ENCODE measurements at places on chromosomes 2 and 18.

- DNase-seq, result no peak
Measured at GRCh38 chr2:2633017-2633416, 301.9 kb upstream of the MYT1L start.

DNA sequence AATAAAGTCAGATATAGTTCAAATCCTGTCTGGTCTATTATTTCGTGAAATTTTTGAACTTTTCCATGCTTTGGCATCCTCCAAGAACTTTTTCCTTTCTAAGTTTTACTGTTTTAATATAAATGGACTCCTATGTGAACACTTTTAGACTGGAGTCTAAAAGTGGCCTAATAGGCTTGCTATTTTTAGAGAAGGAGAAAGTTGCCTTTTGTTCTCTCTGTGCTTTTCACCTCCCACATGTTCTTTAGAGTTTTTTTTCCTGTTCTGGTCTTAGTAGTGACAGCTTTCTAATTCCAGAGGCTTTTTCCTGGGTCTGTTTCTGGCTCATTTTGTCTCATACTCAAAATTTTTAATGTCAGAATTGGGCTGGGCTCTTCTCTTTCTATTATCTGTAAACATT lies 72.2 kb downstream of the ADAM23 start:
- DNase-seq, result no peak

DNA sequence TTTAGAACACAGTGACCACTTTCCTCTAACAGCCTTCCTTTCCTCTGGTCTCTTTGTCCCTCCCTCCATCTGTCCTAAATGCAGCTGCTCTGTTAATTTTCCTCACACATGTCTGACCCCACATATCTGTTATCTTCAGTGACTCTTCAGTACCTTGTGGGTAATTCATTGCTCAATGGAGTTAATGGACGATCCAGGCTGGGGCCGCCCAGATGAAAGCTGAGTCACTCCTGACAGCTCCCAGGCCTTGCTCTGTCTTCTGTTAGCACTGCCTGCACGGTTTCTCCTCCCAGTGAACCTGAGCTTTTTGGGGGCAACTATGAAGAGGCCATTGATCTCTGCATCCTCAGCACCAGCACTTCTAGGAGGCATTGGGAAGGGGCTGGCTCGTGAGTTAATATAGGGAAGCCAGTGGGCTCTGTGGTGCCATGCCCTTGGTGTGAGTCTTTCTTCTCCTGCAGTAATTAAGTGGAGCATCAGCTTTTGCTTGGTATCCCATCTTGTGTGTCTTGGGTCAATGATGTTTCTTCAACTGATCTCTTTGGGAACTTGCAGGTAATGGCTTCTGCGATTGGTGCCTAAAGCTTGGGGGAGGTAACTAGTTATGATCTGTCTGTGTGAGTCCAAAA lies 67.3 kb downstream of the SNORC start:
- no peak for DNase-seq

- no peak for DNase-seq
Measured at GRCh38 chr18:31190919-31191318, 28.3 kb upstream of the DSC1 start.

GRCh38 chr2:18046558-18047212 lies 168.2 kb downstream of the KCNS3 start:
- no peak for DNase-seq

GRCh38 chr18:61782545-61782944 lies 110.3 kb downstream of the RNF152 start:
- DNase-seq, result no peak

DNA sequence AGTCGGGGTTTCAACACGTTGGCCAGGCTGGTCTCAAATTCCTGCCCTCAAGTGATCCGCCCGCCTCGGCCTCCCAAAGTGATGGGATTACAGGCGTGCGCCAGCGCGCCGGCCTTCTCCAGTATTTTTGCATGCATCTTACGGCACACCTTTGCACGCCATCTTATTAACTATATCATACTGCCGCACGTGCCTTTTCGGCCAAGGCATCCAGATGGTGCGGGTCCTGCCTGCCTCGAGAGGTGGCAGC lies 765 bp upstream of the ING5 start:
- DNase-seq, result no peak

DNA sequence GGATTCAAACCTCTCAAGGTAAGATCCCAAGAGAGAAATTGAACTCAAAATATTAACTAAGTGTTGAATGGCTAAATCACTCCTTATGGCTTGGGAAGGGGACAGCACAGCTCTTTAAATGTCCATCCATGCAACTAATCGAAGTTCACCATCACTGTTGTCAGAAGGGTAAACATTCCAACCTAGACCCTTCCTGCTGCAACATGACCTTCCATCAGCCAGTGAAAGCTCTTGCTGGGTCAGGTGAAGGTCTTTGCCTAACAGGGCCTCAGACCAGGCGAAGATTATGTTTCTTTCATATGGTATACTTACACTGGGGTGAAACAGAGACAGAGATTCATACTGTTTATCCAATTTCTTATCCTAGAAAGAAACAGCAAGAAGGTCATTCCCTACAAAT lies 16.4 kb downstream of the IAH1 start:
- DNase-seq, result no peak

DNA sequence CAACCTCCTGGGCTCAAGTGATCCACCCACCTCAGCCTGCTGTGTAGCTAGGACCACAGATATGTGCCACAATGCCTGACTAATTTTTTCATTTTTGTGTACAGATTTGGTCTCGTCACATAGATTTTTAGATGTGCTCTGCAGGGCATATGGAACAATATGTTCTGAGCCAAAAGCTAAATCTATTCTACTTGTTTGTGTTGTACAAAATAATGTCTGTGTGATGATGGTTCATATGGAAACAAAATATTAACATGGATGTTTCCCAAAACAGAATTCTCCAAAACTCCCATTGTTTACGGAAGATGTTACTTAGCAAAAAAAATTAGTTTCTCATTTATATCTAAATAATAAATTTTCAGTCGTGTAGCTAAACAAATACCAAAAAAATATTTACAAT lies 12.6 kb upstream of the KLHL23 start:
- DNase-seq, result no peak

DNA sequence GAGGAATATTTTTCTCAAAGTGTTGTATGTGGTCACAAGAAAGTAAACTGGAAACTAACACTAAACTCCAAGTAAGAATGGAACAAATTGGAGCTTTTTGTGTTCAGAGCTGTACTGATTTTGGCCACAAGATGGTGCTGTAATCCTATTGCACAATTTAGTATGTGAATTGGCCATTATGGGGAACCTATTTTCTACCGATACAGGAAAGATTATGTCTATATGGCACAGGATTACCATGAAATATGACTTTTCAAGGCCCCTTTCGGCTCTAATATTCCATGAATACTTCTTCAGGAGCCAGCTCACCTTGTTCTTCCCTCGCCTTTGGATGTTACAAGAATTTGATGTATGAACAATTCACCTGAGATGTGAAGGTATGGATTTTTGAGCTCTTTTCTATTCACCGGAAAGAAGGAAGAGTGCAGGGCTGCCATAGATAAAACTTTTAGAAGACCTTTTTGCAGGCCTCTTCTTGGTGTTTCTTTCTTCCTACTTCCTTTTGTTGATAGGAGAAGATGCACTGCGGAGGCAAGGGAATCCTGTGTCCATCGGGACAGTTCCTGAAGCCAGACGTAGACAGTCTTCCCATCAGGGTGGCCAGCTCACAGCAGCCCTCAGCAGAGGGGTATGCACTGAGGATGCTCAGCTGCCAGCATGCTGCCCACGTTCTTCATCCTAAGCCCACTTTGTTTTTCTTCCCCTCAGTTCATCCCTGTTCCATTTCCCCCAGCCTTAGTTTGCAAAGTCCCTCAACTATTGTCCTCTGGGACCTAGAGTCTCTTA lies 13.3 kb downstream of the MRPL44 start:
- peak; percentile 14 for DNase-seq

DNA sequence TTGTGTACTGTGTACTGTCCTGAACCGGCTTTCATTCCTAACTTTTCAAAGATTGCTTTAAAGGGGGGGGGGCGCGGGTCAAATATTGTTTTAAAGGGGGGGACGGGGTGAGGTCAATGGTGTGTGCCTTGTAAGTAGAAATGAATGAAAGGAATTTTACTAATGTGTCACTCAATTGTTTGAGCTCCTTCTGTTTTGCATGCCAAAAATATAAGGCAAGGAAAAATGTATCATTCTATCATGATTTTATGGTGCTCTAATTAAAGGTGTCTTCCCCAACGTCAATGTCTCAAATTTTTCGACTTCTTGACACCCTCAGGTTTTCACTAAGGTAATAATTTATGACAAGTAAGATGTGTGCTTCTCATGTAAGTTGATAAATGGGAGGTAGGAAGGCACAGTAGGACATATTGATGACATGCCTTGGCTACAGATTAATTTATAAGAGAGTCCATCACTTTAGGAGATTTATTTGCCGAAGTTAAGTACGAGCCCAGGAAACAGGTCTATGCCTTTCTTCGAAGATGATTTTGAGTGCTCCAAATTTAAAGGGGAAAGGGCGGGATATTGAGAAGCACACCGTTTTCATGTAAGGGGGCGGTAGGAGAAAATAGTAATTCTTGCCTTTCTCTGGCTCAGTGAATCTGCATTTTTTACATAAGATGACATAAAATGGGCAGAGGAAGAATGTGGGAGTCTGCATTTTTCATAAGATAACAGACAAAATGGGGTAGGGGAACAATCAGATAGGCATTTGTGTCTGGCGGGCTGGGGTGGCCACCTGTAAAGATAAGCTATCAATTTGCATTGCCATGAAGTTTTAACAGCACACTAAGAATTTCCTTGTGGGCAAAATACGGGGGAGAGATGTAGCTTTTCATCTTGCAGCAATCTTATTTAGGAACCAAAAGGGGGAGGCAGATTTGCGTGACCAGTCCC lies 1.2 kb upstream of the TRAPPC8 start:
- DNase-seq, result no peak

- DNase-seq, result no peak
Measured at GRCh38 chr2:194661431-194661830, 995.6 kb upstream of the SLC39A10 start.

GRCh38 chr2:43473767-43474166 lies 122.1 kb downstream of the THADA start:
- no peak for DNase-seq

DNA sequence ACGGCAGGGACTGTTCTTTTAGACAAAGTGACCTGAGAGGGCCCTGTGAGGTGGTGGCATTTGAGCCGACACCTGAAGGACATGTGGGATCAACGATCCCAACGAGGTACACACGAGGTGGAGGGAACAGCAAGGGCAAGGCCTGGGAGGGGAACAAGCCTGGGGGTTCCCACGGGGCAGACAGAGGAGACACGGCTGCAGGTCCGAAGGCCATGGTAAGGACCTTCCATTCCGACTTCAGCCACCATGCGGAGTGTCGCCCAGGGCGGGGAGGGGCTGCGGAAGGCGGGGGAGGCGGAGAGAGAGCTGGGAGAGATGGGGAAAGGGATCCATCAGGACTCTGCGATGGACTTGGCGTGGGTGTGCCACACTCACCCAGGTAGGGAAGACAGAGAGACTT lies 151.8 kb downstream of the HDAC4 start:
- no peak for DNase-seq

DNA sequence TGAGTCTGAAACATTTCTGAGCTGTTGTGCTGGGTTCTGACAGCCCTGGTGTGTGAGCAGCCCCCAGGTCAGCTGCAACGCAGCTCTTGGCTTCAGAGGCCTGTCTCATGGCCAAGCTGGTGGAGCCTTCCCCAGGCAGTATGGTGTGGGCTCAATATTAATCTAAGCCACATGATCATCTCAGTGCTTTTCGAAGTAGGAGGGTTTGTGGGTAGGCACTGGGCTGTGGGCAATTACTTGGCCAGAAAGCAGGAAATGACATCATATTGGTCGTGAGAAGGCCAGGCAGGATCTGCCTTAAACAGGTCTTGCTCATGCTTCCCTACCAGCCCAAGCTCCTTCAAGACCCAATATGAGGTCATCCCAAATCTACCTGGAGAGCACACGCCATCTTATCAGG lies 26.9 kb downstream of the LOXHD1 start:
- DNase-seq, result no peak

- no peak for DNase-seq
Measured at GRCh38 chr18:58284699-58285448, 240.8 kb downstream of the NEDD4L start.

GRCh38 chr2:235642446-235643098 lies 148.7 kb downstream of the AGAP1 start:
- no peak for DNase-seq

- no peak for DNase-seq
Measured at GRCh38 chr2:38856165-38856564, 19.6 kb downstream of the DHX57 start.

- DNase-seq, result no peak
Measured at GRCh38 chr2:9407363-9407811, 15.9 kb downstream of the ITGB1BP1 start.

DNA sequence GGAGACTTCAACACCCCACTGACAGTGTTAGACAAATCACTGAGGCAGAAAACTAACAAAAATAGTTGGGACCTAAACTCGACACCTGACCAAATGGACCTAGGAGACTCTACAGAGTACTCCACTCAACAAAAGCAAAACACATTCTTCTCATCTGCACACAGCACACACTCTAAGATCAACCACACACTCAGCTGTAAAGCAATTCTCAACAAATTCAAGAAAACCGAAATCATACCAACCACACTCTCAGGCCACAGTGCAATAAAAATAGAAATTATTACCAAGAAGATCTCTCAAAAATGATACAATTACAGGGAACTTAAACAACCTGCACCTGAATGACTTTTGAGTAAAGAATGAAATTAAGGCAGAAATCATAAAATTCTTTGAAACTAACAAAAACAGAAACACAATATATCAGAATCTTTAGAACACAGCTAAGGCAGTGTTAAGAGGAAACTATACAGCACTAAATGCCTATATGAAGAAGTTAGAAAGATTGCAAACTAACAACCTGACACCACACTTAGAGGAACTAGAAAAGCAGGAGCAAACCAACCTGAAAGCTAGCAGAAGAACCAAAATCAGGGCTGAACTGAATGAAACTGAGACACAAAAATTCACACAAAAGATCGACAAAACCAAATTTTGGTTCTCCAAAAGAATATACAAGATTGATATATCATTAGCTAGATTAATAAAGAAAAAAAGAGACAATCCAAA lies 46.3 kb downstream of the RTTN start:
- no peak for DNase-seq

GRCh38 chr2:8265476-8266226 lies 416.2 kb upstream of the ID2 start:
- no peak for DNase-seq

- no peak for DNase-seq
Measured at GRCh38 chr18:31680831-31681568, 3.4 kb downstream of the B4GALT6 start.

GRCh38 chr2:235606004-235606715 lies 112.3 kb downstream of the AGAP1 start:
- DNase-seq, result no peak

Measured in stimulated activated CD4-positive, alpha-beta T cell treated with anti-CD3 and anti-CD28 coated beads, TNF-alpha, amount 100 ng/mL, for 1 hour (primary cell).